AG08396 (cell line): ENCODE measurements at places on chromosomes 6 and 20.

- DNase-seq, result no peak
Observed at GRCh38 chr6:142773324-142773723, 171.7 kb downstream of the HIVEP2 start.

DNA sequence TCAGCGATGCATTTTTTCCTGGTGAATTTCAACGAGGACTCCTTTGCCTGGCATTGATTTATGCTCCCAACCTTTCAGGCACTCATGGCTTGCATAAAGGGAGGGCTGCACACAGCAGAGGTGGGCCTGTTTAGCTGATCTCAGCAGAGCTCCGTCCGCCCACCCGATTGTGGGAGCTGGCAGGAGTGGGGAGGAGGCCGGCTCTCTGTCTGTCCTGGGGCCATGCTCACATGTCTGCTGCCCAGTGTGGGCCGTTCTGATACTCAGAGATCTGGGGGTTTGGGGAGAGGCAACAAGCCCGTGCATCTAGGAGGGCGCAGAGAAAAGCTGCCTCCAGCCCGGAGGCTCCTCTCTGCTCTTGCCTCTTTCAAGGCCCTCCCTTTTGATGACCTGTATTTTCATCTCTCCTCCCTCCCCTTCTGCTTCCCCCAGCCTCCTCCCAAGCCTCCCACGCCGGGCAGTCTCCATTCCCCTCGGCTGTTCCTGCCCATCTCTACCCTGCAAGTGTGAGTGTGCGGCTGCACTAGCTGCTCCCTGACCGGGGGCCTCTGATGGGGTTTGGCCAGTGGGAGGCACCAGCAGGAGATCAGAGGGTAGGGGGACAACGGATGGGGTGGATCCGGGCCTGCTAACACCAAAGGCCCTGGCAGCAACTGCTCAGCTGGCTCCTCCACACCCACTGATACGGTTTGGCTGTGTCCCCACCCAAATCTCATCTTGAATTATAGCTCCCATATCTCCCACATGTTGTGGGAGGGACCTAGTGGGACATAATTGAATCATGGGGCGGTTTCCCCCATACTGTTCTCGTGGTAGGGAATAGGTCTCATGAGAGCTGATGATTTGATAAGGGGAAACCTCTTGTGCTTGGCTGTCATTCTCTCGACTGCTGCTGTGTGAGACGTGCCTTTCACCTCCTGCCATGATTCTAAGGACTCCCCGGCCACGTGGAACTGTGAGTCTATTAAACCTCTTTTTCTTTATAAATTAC, 39.6 kb upstream of the MLN start:
- DNase-seq, result no peak

DNA sequence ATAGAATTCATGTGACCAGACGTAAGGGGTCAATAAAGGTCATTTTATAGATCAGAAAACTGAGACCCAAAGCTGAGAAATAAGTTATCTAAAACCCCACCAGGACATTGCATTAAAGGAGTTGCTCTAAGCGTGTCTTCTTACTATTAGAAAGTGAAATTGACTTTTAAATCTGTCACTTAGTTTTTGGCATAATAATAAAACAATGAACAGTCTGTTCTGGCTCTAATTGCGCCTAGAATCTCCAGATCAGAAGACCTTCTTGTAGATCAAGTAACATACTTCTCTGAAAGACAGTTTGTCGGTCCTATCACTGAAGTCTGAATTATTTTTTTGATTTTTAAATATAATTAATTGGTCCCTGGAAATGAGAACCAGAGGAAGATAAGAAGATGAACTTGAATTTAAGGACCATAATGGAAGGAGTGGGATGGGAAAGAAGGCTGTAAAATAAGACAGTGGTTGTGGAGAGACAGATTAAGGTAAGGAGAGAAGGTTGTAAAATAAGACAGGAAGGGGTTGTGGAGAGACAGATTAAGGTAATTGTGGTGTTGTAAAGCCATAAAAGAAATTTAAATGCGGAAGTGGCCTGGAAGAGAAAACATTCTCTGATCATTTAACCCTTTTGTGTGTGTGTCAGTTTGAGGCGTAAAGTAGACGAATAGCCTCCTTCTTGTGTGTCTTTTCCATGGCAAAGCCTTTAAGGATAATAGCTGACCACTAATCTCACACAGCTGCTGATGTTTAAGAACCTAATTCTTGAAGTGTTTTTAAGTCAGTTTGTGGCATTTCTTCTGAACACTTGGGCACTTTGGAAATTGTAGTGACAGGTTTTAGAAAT, 20.1 kb downstream of the TOP1 start:
- no peak for DNase-seq

GRCh38 chr6:106309766-106310373, 15.7 kb downstream of the ATG5 start:
- peak; percentile 27 for DNase-seq

DNA sequence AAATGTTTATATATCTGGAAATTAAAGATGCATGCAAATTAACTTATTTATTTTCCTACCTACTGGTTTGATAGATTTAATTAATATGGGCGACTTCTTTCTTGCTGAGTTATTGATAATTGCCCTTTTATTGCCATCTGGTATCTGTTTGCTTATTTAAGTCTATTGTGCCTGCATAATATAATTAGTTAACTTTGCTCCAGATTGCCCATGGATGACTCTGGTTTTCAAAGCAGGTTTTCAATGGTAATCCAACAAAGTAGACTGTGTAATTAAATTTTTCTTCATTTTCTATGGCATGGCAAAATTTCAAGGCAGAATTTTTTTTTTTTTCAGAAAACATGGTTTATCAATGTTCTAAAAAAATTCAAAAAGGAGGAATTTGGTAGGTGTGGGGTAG, 1092.0 kb downstream of the GRIK2 start:
- DNase-seq, result no peak

GRCh38 chr20:17622851-17623508, 53.1 kb downstream of the DSTN start:
- no peak for DNase-seq

DNA sequence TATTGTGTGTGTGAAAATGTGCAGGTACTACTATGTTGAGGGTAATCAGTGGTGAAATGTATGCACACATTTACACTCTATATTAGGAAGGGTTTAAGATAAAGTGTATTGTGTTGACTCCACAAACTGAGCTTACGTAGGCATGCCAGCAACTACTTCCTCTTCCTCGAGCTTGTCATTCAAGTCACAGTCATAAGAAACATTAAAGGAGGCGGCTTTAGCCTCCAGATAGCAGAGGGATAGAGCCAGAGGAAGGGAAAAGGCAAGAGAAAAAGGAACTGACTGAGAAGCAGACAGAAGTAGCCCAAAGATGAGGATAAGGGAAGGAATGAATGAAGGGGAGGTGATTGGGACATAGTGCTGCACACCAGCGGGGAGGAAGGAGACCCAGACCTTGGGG, 55.2 kb downstream of the SMLR1 start:
- no peak for DNase-seq

DNA sequence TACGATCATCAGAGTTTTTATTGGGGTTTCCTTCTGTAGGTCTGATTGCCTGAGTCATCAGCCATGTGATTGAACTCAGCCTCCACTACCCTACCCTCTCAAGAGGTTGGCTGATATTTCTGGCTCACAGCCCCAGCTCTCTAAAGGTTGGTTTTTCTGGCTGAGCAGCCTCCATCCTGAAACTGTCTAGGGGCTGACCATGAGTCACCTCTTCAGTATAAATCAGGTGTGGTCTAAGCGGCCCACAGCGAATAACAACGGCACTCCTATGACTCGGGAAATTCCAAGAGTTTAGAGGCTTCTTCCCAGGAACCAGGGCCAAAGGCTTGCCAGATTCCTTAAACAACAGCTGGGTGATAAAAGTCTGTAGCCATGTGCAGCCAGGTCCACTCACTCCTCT, 115.5 kb downstream of the SOD2 start:
- no peak for DNase-seq

DNA sequence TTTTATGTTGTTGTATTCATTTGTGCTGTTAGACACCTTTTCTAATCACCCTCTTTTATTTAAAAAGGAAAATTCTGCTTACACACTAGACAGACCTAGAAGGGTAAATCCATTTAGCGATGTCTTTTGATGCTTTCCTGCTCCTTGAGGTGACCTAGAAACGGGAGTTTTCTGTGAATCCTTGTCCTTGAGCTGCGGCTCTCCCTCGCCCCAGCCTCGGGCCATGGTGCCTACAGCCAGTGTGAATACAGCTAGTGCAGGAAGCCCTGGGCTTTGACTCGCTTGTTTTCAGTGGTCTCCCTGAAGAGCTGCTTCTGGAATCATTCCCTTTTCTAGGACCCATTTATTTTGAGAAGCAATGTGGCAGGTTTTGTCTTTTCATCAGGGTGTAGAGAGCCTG, 17.6 kb upstream of the ADRM1 start:
- DNase-seq, result no peak

- DNase-seq, result peak; percentile 92
Observed at GRCh38 chr6:155314092-155314772, at the start of gene TFB1M. Gene TFB1M (minus strand): TSS chr6:155314484. CDS start chr6:155314428, 56 bp downstream.

DNA sequence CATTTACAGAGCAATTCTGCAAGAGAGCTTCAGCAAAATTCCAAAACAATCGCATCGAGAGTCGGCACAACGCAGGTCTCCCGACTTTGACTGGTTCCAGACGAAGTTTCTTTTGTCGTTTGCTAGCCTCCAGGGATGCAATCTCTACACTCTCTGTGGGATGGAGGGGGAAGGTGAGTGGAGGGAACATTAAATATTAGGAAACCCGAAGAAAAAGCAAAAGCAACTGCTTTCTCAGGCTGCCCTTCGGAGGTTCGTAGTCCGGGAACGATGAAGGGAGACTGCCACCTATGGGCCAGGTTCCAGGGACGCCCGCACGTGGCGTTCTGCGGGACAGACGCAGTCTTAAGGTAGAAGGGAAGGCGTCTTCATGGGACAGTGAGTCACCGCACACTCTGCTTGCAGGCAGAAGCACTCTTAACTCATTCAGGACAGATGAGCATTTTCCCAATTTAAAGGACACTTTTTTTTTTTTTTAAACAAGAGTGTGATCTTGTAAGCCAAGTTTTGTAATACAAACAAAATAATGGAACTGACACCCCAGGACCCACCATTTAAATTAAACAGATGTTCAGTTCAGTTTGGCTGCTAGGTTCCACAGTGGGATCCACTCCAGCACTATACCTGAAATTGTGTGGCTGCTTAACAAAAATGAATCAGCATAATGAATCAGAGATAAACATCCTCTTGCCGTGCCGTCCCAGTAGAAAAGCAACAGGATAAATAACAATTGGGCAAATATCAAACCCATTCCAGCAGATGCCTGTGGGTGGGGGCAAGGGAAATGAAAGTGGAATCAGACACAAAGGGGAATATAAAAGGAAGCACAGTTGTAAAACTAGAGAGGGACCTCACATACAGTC, 65.8 kb upstream of the ARMC2 start:
- peak; percentile 87 for DNase-seq

GRCh38 chr20:59512651-59513050, 91.7 kb upstream of the PHACTR3 start:
- no peak for DNase-seq

DNA sequence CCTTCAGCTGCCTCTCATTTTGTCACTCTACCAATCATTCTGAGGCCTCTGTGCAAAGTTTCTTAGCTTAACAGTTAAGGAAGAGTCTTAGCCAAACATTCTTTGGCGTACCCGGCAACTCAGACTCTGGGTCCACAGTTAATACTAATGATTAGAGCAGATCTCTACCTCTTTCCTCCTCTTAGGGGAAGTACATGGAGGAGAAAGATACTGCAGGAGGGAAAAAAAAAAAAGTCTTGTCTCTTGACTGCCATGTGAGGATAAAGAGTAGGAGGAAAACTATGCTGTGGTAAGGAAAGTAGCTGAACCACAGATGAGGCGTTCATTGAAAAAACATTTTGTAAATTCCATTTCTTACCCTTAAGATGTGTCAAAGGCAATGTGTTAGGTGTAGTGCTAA, 44.0 kb upstream of the MARCKS start:
- peak; percentile 44 for DNase-seq

DNA sequence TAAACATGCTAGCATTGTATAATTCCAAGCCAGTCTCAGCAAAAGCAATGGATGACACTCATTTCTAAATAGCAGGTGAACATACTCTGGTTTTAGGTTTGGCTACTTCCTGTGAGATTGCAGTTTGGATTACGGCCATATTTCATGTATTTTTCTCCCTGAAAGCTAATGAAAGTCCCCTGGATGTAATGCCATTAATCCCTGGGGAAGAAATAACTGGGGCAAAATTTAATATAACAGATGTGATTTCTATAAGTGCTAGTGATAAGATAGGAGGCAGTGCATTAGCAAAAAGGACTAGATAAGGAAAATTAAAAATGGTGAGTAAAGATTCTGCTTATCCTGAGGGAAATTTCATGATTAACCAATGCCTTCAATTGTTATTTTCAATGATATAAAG, 238.2 kb downstream of the ADGRB3 start:
- DNase-seq, result no peak

- DNase-seq, result no peak
Observed at GRCh38 chr20:63454731-63455567, 17.5 kb downstream of the KCNQ2 start.

- no peak for DNase-seq
Observed at GRCh38 chr6:52877786-52878185, 31.7 kb downstream of the GSTA3 start.

DNA sequence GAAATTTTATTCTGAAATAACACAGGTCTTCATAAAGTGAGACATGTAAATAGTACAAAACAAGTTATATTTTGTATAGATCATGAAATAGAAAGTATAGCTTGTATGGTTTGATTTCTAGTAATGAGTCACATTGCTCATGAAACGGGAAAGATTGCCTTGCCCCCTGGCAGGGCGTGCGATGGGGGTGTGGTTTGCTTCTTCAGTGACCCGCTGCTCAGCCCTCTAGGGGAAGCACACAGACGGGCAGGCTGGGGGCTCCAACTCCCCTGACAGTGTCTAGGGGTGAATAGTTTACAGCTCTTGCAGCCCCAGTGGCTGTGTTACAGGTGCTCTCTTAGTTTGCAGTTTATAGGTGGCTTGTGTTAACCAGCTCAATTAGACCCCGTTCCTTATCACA, 170.5 kb upstream of the RGS17 start:
- DNase-seq, result no peak

- DNase-seq, result no peak
Observed at GRCh38 chr6:127637830-127638409, 60.9 kb downstream of the C6orf58 start.

DNA sequence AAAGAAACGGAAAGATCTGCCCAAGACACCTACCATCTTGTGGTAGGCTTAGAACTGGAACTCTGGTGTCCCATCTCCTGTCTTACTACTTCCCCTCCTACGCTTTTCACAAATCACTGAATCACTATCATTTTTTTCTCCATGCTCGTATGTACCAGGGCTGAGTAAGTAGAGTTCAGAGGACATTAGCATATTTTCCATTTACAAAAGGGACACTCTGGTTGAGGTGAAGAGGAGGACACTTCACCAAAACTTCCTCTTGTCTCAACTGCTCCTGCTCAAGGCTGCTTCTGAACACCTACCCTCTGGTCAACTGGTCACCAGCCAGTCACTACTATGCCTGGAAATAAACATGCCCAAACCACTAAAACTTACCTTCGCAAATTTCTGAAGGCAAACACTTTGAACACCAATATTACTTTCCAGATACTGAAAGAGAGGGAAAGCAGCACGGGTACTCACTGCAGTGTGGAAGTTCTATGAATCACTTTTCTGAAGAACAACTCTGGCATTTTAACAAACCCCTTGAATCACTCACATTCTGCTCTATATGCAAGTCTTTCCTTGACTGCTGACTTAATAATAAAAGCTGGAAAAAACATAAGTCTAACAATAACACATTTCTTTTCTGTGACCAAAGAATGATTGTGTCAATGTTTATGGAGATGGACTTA, 123.3 kb downstream of the INSM1 start:
- no peak for DNase-seq
